Immature natural killer cell (primary cell): ENCODE measurements at places on chromosomes 11 and 22. TPM values are rescaled to one million over a fixed set of nuclear protein-coding genes. Genes with fewer than 3 reads are reported as not detected.

The HORMAD2 gene
- not detected for polyA plus RNA-seq

The OR10A2 gene
- polyA plus RNA-seq = not detected

The OR9G4 gene
- polyA plus RNA-seq = not detected

The OTOG gene
- polyA plus RNA-seq = not detected

The OR52D1 gene
- polyA plus RNA-seq = not detected

The SLCO2B1 gene
- not detected for polyA plus RNA-seq

The SMIM35 gene
- polyA plus RNA-seq = not detected

The SLC16A8 gene
- not detected for polyA plus RNA-seq

The TRPM5 gene
- not detected for polyA plus RNA-seq

The TNNT3 gene
- polyA plus RNA-seq = not detected

The NPAS4 gene
- polyA plus RNA-seq = not detected
